Suprapubic skin (tissue), 4 donors: ENCODE measurements at places on chromosomes 5 and 9. TPM values are rescaled to one million over a fixed set of nuclear protein-coding genes. Genes with fewer than 3 reads are reported as not detected.

Gene PDZD2
- 195 TPM for total RNA-seq

Gene MCTP1
- 6.5 TPM for total RNA-seq

DNA sequence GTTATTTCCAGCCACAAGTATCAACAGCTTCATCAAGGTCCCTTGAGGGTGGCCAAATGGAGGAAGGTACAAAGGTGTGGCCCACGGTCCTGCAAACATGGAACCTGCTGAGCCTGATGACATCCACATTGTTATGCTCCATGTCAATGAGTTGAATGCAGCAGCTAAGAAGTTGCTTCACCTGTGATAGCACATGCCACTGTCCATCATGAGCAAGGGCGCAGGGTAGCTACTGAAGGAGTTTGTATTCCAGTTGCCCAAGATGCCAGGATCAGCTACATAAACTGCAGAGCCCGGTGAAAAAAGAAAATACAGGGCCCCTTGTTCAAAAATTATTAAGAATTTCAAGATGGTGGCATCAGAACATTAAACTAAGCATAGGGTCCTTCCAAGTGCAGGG is 24.2 kb downstream of the LSM11 start:
- no peak overlapping the region for H3K4me3 ChIP-seq
- H3K27ac ChIP-seq, result no peak overlapping the region
- H3K36me3 ChIP-seq, result no peaks in the 10 kb centered on the region
- peaks cover 9% of the 10 kb centered on the region for H3K4me1 ChIP-seq
- no peak for DNase-seq

DNA sequence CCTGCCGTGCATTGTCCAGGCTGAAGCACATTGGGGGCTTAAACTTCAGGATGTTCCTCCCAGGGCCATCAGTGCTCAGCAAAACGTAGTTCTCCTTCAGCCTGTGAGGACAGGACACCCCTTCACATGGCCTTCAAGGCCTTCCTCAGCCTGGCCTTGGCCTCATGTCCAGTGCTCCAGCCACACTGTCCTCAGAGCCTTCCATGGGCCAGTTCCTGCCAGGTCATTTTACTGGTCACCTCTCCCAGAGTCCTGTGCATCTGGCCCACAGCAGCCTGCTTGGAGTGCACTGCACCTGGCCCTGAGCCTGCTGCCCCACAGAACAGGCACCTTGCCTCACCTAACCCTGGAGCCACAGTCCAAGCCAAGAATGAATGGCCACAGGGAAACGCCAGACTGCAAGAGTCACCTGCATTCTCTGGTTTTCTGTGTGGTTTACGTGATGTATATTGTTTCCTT is 8.7 kb downstream of the HNRNPAB start:
- H3K4me3 ChIP-seq, result no peak overlapping the region
- H3K27me3 ChIP-seq, result no peaks in the 10 kb centered on the region
- peaks cover 10% of the 10 kb centered on the region for H3K4me1 ChIP-seq
- H3K27ac ChIP-seq, result no peak overlapping the region
- DNase-seq, result no peak

DNA sequence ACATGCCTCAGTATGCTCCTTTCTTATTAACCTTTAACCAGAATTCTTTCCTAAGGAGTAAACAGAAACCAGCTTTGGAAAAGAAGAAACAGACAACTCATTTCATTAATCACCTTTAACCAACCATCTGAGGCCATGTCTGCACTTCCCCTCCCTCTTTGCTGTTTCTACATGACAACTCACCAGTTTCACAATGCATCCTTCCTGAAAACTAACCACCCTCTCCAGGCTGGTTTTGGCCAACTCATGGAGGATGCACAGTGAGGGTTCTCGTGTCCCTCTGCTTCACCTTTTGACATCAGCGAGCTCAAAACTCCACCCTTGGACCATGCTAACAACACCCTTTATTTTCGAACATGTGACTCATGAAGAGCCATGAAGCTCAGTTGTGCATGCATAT is 244.1 kb downstream of the ELAVL2 start:
- DNase-seq, result no peak
- no peaks in the 10 kb centered on the region for H3K27me3 ChIP-seq
- H3K4me1 ChIP-seq, result no peaks in the 10 kb centered on the region
- no peaks in the 10 kb centered on the region for H3K36me3 ChIP-seq

Gene PCDHGA4
- 3.5 TPM for total RNA-seq
